ENCODE measurements at places on chromosomes 3 and 15. TPM values are rescaled to one million over a fixed set of nuclear protein-coding genes. Genes with fewer than 3 reads are reported as not detected.

DNA sequence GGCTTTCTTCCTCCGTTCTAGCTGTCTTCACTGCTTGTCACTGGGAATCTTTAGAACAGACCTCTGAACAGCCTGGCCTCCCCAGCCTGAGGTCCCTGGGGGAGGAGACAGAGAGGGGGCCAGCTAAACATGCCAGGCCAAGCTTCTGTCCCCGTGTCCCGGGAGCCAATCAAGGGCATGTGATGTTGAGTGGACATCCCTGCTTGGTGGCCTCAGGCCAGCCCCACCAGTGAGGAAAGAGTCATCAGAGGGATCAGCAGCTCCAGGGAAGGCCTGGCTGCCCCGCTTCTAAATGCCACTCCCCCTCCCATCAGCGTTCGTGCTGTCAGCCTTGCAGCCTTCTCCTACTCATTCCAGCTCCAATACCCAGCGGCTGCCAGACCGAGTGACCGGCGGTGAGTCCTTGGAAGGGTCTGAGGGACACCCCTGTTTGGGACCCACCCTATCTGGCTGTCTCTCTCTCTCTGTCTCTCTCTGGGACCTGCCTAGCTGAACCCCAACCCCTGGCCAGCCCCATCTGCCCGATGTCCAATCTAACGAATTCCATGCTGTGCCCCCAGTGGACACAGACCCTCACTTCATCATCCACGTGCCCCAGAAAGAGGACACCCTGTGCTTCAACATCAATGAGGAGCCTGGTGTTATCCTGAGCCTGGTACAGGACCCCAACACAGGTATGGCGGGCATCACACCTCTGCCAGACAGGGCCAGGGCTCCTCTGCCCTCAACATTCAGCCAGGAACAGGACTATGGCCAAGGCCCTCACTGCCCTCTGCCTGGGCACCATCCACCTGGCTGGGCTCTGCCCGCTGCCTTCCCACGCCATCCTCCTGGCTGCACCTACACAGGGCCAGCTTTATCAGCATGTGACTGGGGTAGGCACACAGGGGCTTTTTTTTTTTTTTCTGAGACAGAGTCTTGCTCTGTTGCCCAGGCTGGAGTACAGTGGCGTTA is 6.6 kb upstream of the ITIH3 start:
- no peaks in the 10 kb centered on the region for H3K36me3 ChIP-seq
- no peaks in the 10 kb centered on the region for H3K4me1 ChIP-seq
- peaks cover 5% of the 10 kb centered on the region for H3K27me3 ChIP-seq

Gene IL17RE
- 14.3 TPM for total RNA-seq

Gene CSPG4
- total RNA-seq, result 18.1 TPM

DNA sequence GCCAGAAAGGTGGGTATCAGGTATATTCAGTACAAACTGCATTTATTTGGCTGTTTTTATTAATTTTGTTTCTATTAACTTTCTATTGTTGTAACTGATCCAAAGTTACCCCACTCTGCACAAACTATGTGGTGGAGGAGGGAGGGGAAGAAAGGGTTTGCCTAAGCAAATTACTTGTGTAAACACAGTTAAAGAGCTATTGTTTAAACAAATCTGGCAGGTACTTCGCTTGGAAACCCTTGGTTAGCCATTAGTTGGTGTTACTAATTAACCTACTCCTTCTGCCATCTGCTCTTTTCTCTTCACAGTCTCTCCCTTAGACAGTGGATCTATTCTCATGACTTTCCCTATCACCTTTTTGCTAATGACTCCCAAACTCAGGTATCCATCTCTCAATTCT is 328.4 kb upstream of the NECTIN3 start:
- no peak overlapping the region for H3K4me3 ChIP-seq
- H3K27ac ChIP-seq, result no peak overlapping the region
- no peaks in the 10 kb centered on the region for H3K36me3 ChIP-seq
- DNase-seq, result no peak
- no peaks in the 10 kb centered on the region for H3K27me3 ChIP-seq
- no peaks in the 10 kb centered on the region for H3K4me1 ChIP-seq

Gene C3orf70
- not detected for total RNA-seq

DNA sequence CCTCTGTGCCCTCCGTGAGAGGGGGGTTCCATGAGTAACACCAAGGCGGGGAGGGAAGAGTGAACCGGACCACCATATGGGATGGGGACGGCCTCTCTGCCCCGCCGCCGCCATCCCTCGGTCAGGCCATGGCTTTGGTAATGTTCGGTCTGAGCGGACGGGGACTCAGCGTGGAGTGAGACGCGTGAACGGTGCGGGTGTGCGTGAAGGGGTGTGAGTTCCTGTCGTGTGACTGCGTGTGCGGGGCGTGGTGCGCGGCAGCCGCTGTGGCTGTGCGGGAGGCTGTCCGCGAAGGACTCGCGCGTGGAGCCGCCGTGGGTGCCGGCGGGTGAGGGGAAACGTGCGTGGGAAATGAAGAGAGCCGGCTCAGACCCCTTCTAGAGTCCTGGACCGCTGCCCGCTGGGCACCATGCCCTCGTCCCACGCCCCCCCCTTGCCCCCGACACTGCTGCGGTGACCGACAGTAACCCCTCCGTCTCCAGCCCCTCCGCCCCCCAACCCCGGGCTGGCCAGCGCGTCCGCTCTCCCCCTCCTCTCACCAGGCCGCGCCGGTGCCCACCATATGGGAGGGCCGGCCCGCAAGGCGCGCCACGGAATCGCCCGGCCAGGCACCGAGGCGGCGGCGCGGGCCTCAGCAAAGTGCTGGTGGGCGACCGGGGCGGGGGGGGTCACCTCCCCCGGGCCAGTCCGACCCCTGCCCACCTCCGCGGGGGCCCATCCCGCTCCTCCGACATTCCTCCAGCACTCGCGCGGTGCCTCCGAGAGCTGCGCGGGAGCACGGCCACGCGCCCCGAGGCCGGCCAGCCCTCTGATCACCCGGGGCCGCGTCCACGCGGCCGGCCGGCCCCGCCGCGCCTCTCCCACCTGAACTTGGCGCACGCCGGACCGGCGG is 589 bp downstream of the KLF15 start:
- H3K27ac ChIP-seq, result peak overlapping the region; percentile 22
- H3K4me3 ChIP-seq, result peak overlapping the region; percentile 68

- DNase-seq, result no peak
- H3K27ac ChIP-seq, result no peak overlapping the region
- H3K36me3 ChIP-seq, result no peaks in the 10 kb centered on the region
- H3K27me3 ChIP-seq, result peaks cover 2% of the 10 kb centered on the region
Measured at GRCh38 chr15:89361451-89362202, 27.0 kb upstream of the POLG start.

Gene GASK1A
- total RNA-seq, result 1.0 TPM

DNA sequence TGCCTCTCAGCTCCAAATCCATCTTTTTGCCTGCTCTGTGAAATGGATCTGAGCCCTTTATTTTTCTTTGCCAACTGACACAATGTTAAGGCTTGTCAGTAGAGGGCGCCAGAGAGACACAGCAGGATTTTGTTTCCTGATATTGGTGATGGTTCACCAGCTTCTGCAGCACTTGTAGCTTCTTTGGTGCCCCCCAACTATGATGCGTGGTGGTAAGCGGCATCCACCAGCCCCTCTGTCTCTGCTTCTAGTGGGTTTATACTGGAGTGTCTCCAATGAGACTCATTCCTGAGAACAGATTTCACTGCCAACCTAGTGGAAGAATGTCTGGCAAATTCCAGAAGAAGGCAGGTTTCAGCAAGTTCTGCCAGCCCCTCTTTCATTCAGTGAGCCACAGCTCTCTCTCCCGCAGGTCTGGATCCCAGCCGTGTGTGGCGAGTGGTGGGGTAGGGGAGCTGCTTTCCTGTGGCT is 471.9 kb upstream of the FRG2C start:
- no peaks in the 10 kb centered on the region for H3K36me3 ChIP-seq
- H3K27ac ChIP-seq, result no peak overlapping the region
- no peaks in the 10 kb centered on the region for H3K4me1 ChIP-seq
- no peaks in the 10 kb centered on the region for H3K27me3 ChIP-seq

GRCh38 chr3:37481982-37482381 is 307.6 kb upstream of the LRRFIP2 start:
- H3K4me1 ChIP-seq, result no peaks in the 10 kb centered on the region
- H3K4me3 ChIP-seq, result no peak overlapping the region
- 0 out of 2 replicates have a peak, but pooled peaks cover 4% of the 10 kb centered on the region for H3K27me3 ChIP-seq
- DNase-seq, result no peak

Gene CCNB2
- total RNA-seq, result 88.7 TPM

DNA sequence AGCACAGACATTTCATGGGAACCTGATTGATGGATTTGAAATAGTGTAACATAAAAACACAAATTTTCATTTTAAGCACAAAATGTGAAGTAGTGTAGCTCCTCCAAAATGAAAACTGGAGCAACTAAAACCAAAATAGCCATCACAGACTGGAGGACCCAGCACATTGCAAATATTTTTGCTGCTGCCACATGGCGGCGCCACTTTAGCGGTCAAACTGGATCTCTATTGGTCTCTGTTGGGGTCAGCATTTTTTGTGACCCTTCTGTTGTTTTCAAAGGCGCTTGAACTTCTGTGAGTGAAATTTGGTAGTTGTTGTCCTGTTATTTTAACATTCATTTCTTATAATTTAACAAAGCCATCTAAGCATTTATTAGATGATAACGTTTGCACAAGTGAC is 259.9 kb downstream of the IL20RB start:
- no peak overlapping the region for H3K27ac ChIP-seq
- DNase-seq, result no peak
- no peaks in the 10 kb centered on the region for H3K4me1 ChIP-seq

DNA sequence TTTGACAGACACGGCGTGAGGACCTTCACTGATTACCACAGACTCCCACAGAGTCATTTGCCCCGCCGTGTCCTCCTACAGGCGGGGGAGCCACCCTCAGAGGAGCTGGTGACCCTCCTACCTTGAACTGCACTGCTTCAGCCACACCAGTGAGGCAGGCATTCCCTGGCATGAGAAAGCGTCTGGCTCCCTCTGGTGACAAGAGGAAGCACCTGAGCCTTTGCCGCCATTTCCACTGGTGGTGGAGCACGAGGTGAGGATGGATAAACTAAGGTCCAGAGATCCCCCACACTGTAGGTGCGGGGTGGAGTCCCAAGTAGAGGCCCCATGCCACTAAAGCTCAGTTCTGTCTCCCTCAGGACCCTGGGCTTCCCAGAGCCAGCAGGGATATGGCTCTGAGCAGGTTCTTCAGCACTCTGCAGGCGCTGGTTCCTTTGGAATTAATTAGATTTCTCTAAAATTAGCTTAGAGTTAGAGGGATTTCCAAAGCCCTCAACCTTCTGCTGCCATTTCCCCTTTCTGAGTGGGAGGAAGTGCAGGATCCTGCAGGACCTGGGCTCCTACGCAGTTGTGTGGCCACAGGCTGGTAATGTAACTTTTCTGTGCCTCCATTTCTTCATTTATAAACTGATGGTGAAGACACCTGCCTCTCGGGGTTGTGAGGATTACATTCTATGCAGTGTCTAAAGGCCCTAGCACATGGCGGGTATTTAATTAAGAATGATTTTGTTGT is 224.0 kb downstream of the SLCO3A1 start:
- no peaks in the 10 kb centered on the region for H3K27me3 ChIP-seq
- no peak overlapping the region for H3K4me3 ChIP-seq
- DNase-seq, result peak; percentile 54
- no peak overlapping the region for H3K27ac ChIP-seq
- H3K36me3 ChIP-seq, result no peaks in the 10 kb centered on the region
